GM12864 (cell line): ENCODE measurements at places on chromosomes 2 and 18.

- DNase-seq: no peak
These were observed 683.1 kb upstream of the RAB6C start for GRCh38 chr2:129296396-129296795.

DNA sequence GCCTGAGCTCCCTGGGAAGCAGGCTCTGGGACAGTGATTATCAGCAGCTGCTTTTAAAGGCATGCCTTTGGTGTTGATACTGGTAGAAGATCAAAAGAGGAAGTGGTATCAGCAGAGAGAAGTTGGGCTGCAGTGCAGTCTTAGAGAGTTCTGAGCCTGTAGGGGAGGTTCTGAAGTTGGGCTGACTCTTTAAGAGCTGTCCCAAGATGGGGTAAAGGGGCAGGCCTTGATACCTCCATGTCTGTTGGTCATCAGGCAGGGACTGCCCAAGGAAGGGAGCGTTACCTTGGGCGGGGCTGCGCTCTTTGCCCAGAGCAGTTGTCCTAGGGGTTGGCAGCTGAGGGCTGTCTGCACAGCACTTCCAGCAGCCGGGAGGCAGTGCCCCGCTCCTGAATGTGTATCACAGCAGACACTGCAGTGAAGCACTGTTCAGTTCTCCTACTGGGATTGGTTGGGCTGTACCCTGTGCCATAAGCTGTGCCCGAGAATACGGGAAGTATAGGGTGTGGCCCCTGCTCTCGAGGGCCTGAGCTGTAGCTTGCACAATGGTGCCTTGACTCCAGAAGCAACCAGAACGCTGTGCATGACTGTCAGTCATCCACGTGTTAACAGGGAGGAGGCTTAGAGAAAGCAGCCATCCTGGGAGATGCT lies 177.0 kb downstream of the CTIF start:
- DNase-seq: no peak

- DNase-seq: no peak
These were observed 33.5 kb downstream of the NHEJ1 start for GRCh38 chr2:219127037-219127635.

DNA sequence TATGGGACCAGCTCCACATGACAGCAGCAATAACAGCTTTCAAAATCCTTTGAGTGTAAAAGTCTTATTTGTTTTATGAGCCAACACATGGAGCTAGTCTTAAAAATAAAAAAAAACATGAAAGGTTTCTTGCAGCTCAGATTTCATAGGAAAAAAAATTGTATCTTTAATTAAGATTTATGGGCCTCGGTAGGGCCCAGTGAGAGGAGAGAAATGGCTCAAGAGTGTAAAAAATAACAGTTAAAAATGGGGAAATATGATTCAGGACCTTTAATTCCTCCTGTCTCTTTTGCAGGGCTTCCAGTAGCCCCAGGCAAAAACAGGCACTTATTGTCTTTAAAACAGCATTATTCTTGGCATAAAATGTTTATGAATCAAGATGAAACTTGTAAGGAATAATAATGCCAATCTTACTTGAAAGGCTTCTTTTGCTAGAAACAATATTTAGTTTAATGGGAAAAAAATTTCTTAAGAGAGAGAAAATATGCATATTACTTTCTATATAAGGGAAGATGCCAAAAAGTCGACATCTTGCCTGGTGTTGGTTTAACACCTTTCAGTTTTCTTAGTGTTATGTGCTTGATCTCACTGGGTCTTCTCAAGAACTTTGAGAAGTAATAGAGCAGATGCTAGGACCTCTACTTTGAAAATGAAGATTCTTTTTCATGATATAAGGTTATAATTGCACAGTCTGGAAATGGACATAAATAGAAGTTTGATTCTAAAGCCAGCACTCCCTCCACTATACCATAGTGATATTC lies 71.3 kb upstream of the SETBP1 start:
- no peak for DNase-seq

DNA sequence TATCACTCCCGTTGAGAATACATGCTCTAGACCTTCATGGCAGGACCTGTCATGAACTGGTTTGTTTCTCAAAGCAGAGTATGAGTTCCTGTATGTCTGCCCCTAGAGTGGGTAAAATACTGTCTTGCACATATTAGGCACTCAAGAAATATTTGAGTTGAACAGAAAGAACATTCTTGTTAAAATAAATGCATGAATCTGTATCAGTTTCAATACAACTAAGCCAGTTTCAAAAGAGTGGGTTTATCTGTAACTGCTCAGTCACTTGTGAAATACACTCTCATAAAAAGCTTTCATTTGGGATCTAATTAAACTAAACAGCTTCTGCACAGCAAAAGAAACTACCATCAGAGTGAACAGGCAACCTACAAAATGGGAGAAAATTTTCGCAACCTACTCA lies 69.2 kb downstream of the RFTN2 start:
- peak; percentile 35 for DNase-seq
